ENCODE measurements at places on chromosomes 7 and 10. TPM values are rescaled to one million over a fixed set of nuclear protein-coding genes. Genes with fewer than 3 reads are reported as not detected.

Gene PRPS1L1
- not detected for total RNA-seq

Gene CHST12
- total RNA-seq: 22.2 TPM

Gene ADGRA1
- total RNA-seq: not detected

Gene ERLIN1
- total RNA-seq: 35.7 TPM

Gene SOSTDC1
- not detected for total RNA-seq

Gene NUTM2B
- 0.99 TPM for total RNA-seq

Gene NYAP1
- total RNA-seq: 2.5 TPM

Gene TSPAN12
- 17.6 TPM for total RNA-seq

Gene ZPBP
- total RNA-seq: not detected

DNA sequence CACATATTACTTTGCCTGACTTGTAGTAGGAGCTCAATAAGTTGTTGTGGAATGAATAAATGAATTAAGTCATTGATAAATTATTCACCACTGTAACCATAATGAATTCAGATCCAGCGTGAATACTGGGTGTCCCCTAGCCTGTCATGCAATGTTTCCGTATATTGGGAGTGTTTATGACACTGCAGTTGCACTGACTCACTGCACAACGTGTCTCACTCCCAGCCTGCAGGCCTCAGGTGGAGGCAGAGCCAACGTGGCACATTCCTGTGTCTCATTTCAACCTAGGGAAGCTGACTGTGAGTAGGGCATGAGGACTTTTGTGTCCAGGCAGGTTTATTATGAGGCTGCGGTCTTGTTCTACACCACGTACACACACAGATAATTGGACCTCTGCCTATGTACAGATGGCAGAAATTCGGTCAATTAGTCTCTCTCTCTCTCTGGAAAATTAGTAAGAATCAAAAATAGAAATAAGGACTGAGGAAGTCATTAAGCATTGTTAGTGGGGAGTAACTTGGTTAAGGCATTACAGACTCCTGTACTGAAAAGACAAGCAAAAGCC is 299.1 kb upstream of the IGFBP3 start:
- no peak for DNase-seq

GRCh38 chr10:44587488-44588318 is 202.8 kb upstream of the CXCL12 start:
- no peak for DNase-seq

DNA sequence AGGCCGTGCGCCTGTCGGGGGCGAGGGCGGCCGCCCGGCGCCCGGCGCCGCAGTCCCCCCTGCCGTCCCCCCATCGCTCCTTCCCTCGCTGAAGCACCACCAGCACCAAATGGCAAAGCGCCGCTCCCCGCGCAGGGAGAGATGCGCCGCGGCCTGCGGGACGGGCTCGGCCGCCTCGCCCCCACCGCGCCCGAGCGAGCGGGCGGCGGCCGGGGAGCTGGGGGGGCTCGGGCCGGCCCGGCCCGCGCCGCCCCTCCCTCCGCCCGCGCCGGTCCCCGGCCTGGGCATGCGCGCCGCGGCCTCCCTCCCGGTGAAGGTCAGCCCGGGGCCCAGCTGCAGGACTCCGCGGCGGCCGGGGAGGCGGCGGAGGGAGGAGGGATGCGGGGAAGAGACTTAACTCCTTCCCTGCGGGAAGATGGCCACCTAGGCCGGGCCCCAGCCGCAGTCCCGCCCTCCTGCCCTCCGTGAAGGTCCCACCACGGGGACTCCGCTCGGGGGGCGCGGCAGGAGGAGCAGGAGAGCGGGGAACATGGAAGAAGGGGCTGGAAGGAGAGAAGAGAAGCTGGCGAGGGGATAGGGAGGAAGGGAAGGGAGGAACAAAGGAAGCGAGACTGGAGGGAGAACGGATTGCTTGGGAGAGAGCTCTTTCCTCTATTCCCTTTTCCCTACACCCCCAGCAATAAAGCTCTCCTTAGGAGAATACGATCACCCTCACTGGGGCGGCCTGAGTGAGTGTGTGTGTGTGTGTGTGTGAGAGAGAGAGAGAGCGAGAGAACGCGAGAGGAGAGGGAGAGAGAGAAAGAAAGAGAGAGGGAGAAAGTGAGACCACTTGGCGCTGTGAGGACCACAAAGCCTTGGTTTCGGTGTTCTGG is 3.4 kb upstream of the SMARCD3 start:
- no peak for DNase-seq

DNA sequence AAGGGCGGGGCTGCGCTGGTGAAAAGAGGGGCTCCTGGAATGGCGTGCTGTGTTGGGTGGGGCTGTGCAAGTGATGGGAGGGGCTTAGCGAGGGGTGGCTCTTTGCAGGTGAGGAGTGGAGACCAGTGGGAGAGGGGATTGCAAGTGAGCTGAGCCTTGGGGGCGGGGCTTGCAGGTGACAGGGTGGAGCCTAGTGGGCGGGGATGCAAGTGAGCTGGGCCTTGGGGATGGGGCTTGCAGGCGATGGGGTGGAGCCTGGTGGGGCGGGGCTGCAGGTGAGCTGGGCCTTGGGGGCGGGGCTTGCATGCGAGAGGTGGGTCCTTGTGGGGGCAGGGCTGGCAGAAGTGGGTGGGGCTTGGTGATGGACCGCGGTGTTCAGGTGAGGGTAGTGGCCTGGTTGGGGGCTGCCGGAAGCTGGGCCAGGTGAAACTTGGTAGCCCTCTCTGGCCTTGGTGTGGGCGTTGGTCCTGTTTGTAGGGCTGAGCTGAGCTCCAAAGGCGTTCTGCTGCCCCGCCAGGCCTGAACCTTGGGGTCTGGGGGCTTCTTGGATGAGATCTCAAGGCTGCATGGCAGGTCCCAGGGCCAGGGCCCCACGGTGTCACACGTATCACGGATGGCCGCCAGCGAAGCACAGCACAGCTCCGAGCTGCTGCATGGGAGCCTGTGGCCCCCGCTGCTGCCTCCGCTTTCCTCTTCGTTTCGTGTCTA is 743 bp upstream of the PITRM1 start:
- no peak for DNase-seq

DNA sequence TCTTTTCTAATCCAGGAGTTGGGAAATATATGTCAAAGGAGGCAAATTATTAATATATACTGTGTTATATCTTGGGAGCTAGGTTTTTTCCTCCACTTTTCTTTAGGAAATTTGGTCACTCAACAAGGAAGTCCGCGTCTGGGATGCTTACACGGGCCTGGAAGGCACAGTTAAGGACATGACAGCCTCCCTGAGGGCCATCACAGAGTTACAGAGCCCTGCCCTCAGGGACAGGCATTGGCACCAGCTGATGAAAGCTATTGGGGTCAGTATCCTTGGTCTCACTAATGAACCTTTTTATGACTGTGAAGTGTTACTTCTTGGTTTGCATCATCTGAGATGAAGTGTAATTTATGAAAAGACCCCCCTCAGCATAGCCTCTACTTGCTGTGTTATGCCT is 74.7 kb downstream of the DNAH11 start:
- no peak for DNase-seq

GRCh38 chr10:43407148-43407575 is 1.8 kb downstream of the HNRNPF start:
- no peak for DNase-seq

DNA sequence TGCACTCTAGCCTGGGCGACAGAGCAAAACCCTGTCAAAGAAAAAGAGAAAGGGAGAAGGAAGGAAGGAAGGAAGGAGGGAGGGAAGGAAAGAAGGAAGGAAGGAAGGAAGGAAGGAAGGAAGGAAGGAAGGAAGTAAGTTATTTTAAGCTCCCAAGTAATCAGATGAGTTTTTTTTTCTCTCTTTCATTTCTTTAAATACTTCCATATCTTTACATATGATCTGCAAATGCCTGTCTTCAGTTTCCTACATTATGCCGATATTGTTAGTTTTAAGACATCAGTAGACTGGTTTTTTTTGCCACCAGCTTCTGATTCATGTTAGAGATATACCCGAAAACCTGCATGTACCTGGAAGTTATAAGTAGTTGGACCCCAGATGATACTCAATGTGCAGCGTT is 172.6 kb upstream of the FZD1 start:
- no peak for DNase-seq

DNA sequence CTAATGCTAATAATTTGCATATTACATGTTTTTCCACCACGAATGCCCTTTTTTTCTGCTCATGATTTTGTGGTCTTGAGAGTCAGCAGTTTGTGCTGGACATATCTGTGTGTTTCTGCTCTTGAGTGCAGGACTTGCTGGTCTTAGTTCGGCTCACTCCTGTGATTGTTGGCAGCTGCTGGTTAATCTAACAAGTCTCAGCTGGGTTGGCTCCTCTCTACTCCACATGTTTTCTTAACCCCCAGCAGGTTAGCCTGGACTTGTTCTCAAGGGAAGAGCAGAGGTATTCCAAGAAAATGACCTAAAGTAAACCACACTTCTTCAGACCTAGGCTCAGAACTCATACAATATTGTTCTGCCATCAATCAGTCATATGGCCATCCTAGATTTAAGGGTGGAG is 1238.9 kb downstream of the XPNPEP1 start:
- DNase-seq: no peak

GRCh38 chr10:109837384-109837783 is 85.9 kb downstream of the XPNPEP1 start:
- DNase-seq: no peak

All from glomerular endothelial cell (primary cell).